Stimulated activated CD8-positive, alpha-beta memory T cell treated with anti-CD3 and anti-CD28 coated beads, Interleukin-7, amount 100 ng/mL, for 1 hour (primary cell): ENCODE measurements at places on chromosomes 3 and 15.

DNA sequence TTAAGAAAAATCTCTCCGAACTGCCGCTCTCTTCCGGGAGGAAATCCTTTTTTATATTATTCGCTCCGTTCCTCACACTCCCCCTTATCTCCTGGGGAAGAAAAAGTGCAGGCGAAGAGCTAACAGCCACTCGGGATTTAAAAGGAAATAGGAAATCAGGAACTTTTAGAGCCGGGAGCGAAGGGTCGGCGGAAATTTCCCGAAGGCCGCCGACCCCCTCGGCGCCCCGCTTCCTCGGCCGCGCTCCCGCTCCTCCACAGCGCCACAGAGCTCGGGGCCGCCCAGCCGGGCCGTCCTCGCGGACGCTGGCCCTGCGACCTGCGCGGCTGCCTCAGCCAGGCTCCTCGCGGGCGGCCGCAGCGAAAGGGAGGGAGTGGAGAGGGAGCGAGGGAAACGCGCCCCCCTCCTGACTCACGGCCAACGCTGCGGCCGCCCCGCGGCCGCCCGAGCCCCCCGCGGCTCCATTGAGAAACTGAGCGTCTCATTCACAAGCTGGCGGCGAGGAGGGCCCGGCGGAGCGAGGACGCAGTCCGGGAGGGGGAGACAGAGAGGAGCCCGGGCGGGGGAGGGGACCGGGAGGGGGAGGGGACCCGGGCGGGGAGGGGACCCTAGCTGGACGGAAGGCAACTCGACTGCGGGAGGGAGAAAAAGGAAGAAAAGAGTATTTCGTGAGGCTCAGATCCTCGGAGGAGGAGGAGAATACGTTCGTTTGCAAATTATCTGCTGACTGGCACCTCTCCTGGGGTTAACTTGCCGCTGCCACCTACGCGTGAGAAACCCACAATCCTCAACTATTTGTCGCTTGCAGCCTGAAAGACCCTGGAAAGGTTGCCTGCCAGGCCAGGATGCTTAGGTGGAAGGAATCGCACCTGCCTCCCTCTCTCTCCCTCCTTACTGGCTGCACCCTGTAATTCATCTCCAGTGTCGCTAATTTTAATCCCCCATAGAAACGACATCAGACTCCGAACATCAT, at the start of gene PTPN9:
Gene PTPN9, minus strand, starts transcription at position 368 of the 973 bp plus-strand sequence. CDS start 539 bp downstream, outside the sequence.
- DNase-seq = peak; percentile 40

GRCh38 chr3:149992416-149993058, 21.8 kb upstream of the PFN2 start:
- no peak for DNase-seq

GRCh38 chr15:39596358-39597051, 15.6 kb downstream of the THBS1 start:
- DNase-seq = no peak

GRCh38 chr3:68163062-68163461, 508.6 kb upstream of the SUCLG2 start:
- DNase-seq = no peak

DNA sequence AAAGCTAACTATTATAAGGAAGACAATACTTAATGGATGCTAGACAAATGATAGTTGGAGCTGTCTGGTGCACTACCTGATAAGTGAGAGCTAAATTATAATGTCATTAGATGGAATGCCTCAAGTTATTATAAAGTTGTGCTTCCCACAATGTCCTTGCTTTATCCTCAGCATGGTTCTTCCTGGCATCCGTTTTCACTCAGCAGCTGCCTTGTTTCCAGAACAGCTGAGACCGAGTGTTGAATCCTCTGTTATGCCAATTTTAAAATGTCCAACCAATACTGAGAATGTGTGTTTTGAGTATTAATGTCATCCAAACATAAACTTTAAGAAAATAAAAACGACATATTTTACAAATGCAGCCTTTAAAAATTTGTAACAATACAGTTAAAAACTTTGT, 286.7 kb upstream of the SOX2 start:
- no peak for DNase-seq

DNA sequence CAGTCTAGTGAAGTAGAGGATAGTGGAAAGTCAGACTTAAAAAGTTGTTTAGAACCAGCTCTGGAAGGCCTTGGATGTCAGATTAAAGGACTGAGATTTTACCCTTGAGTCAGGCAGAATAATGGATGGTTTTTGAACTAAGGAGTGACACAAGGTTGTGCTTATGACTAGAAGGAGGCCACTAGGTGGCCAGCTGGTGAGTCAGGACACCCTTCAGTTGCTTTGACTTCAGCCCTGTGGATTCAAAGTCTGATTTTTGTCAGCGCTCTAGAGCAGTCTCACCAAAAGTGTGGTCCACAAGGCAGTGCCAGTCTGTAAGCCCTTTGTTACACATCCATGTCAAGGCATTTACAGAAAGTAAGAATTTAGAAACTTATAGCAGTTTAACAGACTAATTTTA, 3.8 kb upstream of the GABPB1 start:
- DNase-seq = no peak

- no peak for DNase-seq
Observed at GRCh38 chr15:71436854-71437253, 321.6 kb downstream of the THSD4 start.

DNA sequence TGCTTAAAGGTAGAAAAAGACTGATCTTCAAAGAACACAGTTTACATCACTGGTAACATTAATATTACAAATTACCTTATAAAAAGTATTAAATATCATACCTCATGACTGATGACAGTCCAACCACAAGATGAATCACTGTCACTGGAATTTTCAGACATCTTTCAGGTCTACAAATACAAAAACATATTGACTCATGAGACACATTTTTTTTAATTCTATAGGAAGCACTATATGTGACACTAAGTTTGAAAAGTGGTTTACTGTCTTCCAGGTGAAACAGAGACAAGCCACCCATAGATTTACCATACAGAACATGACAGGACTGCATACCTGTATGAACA, 18.9 kb downstream of the CCPG1 start:
- DNase-seq = no peak

DNA sequence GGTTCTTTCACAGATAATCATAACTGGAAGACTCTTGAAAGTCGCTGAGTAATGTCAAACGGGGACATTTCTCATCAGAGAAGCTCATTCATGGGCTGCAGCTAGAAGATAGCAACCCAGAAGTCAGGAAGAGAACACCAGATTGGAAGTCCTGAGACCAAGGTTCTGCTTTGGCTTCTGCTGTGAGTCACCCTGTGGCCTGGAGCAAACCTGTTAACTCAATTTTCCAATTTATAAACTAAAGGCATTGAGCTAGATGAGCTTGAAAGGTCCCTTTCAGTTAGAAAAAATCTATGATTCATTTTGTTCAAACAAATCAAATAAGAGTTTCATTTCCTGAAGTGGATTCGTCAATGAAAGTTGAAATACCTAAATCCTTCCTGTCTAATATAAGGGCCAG, 402.2 kb downstream of the EPHB1 start:
- DNase-seq = no peak

DNA sequence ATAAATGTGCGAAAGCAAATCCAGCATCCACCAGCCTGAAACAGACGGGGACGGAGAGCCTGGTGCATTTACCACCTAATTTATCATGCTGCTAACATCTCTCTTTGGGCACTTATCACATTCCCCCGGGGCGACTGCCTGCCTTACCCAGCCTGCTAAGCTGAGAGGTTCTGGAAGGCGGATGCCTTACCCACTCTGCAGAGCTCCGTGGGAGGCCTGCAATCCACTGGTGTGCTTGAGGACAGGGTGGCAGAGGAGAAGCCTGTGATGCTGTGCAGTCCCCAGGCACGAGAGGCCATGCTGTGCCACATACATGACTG, 25.5 kb downstream of the MGLL start:
- no peak for DNase-seq

DNA sequence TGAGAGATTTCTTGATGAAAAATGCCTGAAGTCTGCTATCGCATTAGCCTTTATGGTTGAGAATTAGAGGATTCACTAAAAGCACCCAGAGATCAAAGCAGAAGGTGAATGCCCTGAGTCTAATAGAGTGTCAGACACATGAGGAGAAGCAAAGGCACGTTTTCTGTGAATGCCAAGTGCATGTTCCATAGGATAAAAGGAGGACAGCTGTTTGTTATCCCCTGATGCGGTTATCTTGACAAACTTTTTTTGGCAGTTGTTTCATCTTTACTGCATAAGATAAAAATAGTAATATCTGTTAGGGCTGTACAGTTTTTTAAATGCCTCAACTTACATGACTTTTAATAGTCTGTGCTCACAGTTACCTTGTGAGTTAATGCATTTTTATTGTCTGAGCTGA, 65.3 kb upstream of the CD96 start:
- no peak for DNase-seq

DNA sequence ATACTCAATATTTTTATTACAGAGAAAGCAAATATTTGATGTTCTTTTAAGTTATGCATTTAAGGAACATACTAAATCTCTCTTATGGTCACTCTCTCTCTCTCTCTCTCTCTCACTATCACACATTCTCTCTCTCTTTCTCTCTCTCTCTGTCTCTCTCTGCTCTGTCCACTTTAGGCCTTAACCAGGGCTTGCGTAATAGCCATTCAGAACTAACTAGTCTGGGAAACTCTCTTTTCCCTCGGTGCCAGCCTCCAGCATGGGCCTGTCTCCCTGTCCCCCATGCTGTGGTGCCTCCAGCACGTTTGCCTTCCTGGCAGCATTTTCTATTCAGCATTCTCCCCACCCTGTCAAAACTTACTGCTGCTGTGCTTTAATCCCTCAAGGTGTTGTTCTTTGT, 389.7 kb downstream of the ROBO1 start:
- no peak for DNase-seq

- no peak for DNase-seq
Observed at GRCh38 chr15:41930221-41930866, 36.5 kb upstream of the SPTBN5 start.

GRCh38 chr3:14920536-14920935, 26.8 kb upstream of the NR2C2 start:
- no peak for DNase-seq

- DNase-seq = no peak
Observed at GRCh38 chr15:58551764-58552504, 120.1 kb downstream of the LIPC start.

DNA sequence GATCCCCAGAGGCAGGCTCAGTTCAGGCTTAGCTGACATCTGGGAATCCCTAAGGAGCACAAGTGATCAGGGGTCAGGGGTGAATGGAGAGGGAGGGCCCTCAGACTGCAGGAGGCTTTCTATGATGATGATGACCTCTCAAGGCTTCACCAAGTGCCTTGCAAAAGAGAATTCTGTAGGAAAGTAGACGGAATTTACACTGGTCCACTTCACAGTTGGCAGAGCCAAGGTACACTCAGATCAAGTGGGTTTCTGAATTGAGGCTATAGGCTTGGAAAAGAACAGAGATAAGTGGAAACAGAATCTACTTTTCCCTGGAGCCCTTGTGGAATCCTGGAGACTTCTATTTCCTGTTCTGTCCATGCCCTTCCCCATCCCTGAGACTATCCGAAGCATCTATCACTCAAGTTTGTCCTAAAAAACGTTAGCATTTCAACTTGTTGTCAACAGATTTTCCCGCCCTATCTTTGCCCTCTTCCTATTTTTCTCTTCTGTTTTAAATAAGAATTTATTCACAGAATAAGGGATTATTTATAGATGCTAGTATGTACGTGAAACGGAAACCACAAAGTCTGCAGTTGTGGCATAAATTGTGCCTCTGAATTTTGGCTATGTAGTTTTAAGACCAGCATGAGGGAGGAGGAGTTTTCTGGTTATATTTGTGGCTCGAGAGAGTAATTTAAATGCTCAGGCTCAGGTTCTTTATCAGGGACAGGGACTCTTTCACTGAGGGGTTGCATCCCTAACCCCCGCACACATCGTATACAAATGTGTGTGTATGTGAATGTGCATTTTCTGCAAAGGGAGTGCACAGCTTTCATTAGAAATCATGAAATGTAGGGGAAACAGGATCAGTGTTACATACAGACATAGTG, 12.8 kb downstream of the GCSAM start:
- DNase-seq = no peak

DNA sequence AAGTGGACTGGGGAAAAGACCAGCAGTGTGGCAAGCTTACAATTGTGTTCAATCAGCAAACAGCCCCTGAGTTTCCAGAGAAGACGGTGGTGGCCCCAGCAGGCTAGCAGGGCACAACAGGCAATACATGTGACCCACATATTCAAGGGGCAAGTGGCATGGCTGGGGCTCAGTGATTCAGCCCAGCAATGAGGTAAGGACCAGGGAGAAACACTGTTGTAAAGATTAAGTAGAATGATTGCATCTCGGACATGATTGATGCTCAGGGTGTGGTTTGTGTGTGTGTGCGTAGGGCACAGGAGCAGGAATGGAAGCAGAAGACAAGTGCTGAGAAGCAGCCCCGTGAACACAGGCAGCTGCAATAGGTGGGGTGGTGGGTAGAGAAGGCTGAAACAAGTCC, 37.9 kb downstream of the KLHL6 start:
- no peak for DNase-seq

GRCh38 chr3:155404486-155404885, 111.0 kb upstream of the STRIT1 start:
- DNase-seq = no peak

DNA sequence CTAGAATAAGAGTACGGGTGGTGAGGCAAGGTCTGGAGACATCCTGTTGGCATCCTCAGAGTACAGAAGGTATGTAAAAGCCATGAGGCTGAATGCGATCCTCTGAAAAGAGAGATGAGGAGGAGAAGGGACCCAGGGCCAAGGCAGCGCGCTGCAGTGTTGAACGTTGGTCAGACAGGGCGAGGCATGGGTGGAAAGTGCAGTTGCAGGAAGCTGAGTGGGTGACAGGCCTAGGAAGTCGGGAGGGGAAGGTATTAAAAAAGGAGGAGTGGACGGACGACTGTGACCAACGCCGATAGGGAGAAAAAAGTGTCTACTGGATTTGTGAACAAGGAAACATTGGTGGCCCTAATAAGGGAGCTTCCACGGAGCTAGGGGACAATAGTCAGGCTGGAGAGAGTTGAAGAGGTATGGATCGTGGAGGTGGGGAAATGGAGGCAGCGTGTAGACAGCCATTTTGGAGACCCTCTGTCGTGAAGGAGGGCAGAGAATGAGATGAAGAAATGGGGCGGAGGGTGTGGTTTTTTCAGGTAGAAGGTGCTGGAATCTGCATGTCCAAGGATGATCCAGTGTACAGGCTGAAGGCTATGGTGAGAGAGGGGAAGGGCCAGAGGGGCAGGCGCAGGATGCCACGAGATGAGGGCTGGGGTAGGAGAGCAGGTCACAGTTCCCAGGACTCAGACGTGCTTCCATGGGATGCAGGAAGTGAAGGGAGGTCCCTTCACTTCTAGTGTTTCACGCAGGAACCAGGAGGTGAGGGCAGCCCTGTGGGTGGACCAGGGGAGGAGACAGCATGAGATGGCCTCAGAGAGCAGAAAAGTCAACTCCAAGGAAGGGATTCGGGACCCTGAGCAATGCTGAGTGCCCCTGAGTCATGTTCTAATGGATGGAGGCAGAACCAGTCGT, 115.9 kb downstream of the ASB7 start:
- no peak for DNase-seq

GRCh38 chr15:63181648-63182047, 7.8 kb upstream of the RAB8B start:
- no peak for DNase-seq

GRCh38 chr15:51199541-51199940, 104.8 kb upstream of the TNFAIP8L3 start:
- no peak for DNase-seq
